Cardiac muscle cell (in vitro differentiated cells and primary cell): ENCODE measurements at places on chromosomes 12 and 14. TPM values are rescaled to one million over a fixed set of nuclear protein-coding genes. Genes with fewer than 3 reads are reported as not detected.

DNA sequence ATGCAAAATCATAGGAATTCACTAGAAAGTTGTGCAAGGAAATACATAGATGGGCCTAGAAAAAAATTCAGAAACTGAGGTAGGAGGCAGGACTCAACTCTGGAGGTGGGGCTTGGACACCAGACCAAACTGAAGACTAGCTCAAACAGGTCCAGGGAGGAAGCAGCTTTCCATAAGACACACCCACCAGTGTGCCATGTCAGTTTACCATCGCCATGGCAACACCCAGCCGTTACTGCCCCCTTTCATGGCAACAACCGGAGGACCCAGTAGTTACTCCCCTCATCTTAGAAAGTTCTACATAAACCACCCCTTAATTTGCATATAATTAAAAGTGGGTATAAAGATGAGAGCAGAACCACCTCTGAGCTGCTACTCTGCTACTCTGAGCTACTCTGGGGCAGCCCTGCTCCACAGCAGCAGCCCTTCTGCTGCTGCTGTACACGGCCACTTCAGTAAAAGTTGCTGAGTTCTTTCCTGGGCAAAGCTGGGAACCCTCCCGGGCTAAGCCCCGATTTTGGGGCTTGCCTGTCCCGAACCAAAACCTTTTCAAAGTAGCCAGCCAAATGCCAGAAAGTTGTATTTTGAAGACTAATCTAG is 30.8 kb upstream of the NINJ2 start:
- no peak for DNase-seq

GRCh38 chr14:92890830-92891588 is 31.9 kb upstream of the CHGA start:
- DNase-seq, result no peak

DNA sequence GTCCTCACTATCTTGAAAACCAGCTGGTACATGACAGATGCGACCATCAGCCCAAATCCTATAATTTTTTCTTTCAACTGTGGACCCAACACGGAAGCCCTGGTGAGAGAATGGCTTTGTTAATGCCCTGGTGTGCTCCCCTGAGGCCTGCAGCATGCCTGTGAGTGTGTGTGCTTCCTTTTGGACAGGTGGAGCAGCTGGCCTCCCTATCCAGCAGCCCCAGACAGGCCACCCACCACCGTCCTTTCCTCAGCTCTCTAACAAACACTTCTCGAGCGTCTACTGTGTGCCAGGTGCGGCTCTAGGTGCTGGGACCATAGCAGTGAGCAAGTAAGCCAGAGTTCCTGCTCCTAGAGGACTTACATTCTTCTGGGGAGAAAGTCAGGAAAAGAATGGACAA is 78.9 kb upstream of the GZMB start:
- DNase-seq, result no peak

- DNase-seq, result no peak
These were observed 17.4 kb upstream of the NAP1L1 start for GRCh38 chr12:76101739-76102385.

- no peak for DNase-seq
These were observed 21.0 kb downstream of the TMTC1 start for GRCh38 chr12:29762637-29763300.

- no peak for DNase-seq
These were observed 73.6 kb upstream of the SOX5 start for GRCh38 chr12:24023081-24023480.

GRCh38 chr12:120225200-120225558 is 24.3 kb upstream of the RPLP0 start:
- DNase-seq, result no peak

- DNase-seq, result no peak
These were observed 70.7 kb downstream of the KCNMB4 start for GRCh38 chr12:70436836-70437235.

DNA sequence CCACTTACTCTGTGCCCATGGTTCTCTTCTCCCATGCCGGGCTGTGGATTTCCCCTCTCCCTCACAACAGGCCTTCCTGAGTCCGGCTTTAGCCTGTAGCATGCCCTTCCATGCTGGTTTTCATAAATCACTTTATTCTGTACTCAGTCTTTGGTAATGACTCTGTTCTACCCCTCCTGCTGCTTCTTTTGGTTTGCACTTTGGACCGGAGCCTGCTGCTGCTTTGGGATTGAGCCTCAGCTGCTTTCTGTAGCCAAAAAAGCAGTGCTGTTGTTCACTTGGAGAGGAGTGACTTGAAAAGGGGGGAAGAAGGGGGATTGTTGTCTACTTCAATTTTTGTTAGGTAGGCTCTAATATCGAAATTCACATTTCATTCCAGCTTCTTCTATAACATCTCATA is 8.5 kb upstream of the SLC6A13 start:
- DNase-seq, result no peak

GRCh38 chr14:93458234-93458633 is 27.5 kb downstream of the UNC79 start:
- DNase-seq, result no peak

DNA sequence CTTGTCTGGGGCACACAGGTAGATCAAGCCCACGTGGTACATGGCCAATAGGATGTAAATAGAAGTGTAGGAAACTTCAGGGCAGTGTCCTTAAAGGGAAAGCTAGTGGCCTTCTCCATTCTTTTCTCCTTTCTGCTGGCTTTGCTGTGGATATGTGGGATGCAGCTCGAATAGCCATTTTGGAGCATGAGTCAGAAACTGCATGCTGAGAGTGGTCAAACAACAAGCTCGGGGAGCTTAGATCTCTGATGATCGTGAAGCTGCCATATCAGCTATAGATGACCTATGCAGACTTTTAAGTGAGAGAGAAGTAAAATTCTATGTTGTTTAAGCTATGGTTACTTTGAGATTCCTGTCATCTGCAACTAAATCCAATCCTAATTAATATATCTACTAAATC is 241.3 kb upstream of the DAAM1 start:
- DNase-seq, result no peak

DNA sequence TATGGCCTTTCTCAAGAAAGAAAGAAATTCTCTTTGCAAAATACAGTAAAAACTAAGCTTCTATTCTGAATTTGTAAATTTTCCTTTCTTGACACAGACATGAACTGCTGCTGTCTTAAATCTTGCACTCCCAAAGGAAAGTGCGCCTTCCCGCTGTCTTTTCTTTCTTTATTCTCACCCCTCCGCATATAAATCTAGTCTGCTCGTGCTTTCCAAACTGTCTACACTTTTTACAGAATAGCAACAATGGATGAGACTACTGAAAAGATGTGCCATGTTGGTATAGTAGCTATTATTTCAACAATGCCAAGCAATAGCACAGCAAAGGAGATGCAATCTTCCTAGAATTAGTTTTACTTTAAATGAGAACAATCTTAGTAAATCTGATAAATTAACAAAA is 328.8 kb upstream of the PDE3A start:
- no peak for DNase-seq

- DNase-seq, result no peak
These were observed 92.8 kb downstream of the OTOGL start for GRCh38 chr12:80192087-80192486.

- DNase-seq, result no peak
These were observed 33.6 kb downstream of the FUT8 start for GRCh38 chr14:65446159-65446558.

DNA sequence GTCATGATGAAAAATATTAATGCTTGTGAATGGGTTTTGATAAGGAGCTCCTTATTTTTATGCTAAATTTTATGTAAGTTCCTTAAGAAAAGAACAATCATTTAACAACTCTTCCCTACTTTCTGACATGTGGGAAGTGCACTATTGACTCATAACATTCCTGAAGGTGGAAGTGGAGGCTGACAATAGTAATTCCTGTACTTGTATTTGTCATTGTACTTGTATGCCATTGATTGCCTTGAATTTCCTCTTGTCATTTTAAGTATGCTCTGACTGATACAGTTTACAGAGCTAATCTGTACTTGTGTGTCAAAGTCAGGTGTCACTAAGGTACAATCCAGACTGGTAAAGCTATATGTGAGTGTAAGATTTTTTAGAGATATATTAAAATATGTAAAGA is 440.0 kb downstream of the SLC16A7 start:
- DNase-seq, result no peak

GRCh38 chr12:6233121-6233971 is 33.1 kb downstream of the CD9 start:
- DNase-seq, result no peak

DNA sequence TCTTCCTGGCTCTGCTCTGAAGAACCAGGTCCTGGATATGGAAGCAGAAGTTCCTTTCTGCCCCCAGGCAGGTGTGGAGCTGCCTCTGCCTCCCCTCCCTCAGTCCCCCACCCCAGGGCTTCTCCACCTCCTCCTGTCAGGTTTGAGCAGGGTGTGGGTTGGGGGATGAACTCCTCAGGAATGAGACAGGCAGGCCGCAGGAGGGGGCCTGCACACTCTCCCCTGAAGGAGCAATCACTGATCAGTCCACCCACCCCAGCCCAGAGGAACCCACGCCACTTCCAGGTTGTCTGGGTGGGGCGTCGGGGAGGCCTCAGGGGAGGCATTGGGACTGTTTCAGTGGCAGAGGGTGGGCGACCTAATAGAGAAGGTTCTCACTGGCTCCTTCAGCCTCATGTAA is 26.6 kb downstream of the FAIM2 start:
- no peak for DNase-seq

DNA sequence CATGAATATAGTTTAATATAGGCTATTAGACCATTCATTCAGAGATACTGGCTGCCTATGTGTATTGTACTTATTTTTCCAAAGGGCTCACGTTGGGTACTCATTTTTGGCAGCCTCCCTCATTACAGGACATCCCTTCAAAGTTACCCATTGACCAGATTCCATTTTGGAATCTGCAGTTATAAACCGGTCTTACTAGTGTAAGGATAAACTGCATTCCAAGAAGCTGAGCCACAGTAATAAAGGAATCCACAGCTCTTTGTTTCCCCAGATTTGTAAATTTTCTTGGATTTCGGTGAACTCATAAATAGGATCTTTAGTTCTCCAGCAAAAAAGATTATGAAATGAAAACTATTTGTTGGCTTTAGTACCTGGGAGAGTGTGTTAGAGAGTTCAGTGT is 18.9 kb upstream of the CFL2 start:
- peak; percentile 10 for DNase-seq

DNA sequence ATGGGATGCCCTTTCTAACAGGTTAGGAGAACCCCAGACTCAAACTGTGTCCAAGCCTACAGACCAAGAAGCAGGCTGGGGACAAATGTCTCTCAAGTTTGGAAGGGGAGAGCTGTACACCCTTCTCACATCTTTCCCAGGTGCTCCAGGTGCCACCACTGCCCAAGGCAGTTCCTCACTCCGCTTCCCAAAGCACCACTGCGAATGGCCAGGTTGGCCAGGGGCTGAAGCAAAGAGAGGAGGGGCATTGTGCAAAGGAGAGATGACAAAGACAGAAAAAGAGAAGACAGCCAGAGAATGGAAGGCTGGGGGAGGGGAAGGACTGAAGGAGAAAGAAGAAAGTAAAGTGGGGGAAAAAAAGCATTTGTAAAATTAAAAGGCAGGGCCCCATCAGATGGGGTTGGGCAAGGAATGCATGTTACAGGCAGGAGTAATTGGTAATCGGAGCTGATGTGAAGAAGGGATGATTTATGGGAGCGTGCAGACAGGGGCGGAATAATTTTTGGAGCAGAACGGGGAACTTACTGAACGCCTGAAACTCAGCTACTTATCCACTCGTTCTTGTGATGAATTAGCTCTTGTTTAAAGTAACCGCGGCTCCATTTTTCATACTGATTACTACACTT is 165.8 kb downstream of the ESRRB start:
- DNase-seq, result no peak

GRCh38 chr14:37668646-37669045 is 73.2 kb downstream of the TTC6 start:
- no peak for DNase-seq

GRCh38 chr12:75341873-75342272 is 7.4 kb downstream of the GLIPR1L1 start:
- DNase-seq, result no peak

DNA sequence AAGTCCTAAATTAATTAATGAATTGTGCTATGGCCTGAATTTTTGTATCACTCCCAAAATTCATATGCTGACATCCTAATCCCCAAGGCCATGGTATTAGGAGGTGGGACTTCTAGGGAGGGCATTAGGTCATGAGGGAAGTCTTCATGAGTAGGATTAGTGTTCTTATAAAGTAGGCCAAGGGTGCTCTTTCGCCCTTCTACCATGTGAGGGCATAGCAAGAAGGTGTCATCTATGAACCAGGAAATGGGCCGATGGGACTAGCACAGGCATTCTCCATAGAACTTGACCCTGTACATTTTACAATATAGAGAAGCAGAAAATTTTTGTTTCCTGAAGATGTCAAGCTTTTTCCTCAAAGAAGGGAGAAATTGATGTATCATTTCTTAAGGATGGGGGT is 12.5 kb downstream of the SYT10 start:
- peak; percentile 53 for DNase-seq

- DNase-seq, result no peak
These were observed 46.0 kb downstream of the ERGIC2 start for GRCh38 chr12:29334937-29335336.

DNA sequence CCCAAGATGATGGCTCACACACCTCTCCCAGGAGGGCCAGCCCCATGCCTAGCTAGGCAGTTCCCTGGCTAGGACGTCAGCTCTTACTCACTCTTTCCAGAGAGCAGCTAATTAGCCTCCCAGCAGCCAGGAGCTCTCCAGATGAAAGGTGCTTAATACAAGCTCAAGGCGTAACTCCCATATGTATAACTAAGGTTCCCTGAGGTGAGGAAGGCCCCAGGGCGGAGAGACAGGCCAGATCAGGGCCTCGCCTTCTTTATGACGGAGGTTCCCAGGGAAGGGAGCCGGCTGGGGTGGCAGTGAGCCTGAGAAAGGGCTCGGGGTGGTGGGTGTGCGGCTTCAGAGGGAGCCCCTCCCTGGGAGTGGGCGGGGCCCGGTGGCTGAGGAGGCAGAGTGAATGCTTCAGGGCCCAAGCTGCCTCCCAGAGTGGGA is 26.4 kb upstream of the ZFP36L1 start:
- peak; percentile 46 for DNase-seq

DNA sequence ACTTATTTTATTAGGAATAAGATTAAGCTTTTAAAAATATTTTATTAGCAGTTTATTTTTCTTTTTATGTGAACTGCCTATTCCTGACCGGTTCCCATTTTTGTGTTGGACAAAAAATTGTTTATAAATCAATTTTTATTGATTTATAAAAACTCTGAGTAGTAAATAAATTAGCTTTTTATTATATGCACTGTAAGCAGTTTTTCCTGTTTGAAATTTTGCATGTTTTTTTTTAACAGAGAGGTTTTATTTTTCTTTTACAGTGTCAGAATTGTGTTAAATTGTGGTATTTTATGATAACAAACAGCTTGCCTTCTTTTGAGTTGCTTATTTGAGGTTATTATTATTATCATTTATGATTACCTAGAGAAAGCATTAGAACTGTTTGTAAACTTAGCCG is 68.1 kb downstream of the FOXA1 start:
- DNase-seq, result no peak

CATSPERB gene
- not detected in 2 replicates for total RNA-seq

TESPA1 gene
- total RNA-seq, result not detected in 2 replicates

STK38L gene
- 29.3 and 30.0 TPM in 2 replicates for total RNA-seq

NTN4 gene
- total RNA-seq, result 0.86 and 1.2 TPM in 2 replicates

CACNA2D4 gene
- 0.70 and 1.3 TPM in 2 replicates for total RNA-seq

LUM gene
- total RNA-seq, result 2.3 and 2.5 TPM in 2 replicates

SNX6 gene
- 95.1 and 139 TPM in 2 replicates for total RNA-seq

ZNF10 gene
- 7.0 and 9.9 TPM in 2 replicates for total RNA-seq

LRRC9 gene
- total RNA-seq, result 0.24 and 2.6 TPM in 2 replicates

DYRK2 gene
- 58.2 and 95.9 TPM in 2 replicates for total RNA-seq

PLCZ1 gene
- total RNA-seq, result not detected in 2 replicates
